ENCODE measurements at places on chromosomes 2 and 18. TPM values are rescaled to one million over a fixed set of nuclear protein-coding genes. Genes with fewer than 3 reads are reported as not detected.

DNA sequence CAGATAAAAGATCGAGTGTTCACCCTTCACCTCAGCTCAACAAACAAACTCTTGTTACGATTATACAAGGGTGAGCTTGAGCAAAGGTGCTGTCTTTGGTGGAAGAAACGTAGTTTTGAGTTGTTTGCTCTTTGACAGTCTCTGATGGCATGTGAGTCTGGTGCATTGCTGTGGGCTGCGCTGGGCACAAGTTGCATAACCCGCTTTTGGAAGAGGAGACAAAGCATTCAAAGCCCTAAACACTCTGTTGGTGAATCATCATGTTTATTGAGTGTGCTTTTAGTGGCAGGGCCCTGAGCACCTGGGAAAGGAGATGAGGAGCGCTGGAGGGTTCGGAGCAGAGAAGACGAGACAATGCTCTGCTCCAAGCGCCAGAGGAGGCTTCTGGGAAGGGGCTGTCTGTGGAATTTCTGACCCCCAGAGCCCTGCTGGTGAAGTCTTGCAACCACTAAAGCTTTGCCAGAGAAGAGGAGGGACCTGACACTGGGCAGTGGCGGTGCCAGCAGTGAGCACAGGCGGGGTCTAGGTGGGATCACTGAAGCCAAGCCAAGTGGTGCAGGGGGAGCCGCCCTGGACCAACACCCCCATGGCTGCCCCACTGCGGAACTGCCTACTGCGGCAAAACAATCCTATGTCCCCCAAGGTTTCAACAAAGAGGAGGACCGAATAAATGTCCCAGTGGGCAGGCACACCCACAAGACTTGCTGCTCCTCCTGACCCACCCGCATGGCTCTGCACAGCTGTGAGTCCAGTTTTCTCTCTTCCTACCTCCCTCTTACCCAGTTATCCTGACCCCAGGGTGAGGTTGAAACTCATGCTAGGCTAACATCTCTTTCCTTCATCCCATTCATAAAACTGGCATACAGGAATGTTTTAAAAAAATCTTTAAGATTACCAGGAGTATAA is 64.0 kb downstream of the TNFRSF11A start:
- no peaks in the 10 kb centered on the region for H3K4me1 ChIP-seq
- no peak for DNase-seq
- H3K36me3 ChIP-seq = no peaks in the 10 kb centered on the region
- H3K4me3 ChIP-seq = no peak overlapping the region
- peaks cover 9% of the 10 kb centered on the region for H3K27me3 ChIP-seq

GRCh38 chr18:27014841-27015240 is 149.3 kb upstream of the AQP4 start:
- DNase-seq = no peak
- H3K36me3 ChIP-seq = no peaks in the 10 kb centered on the region

TMEM200C gene
- total RNA-seq = 3.9 TPM

DNA sequence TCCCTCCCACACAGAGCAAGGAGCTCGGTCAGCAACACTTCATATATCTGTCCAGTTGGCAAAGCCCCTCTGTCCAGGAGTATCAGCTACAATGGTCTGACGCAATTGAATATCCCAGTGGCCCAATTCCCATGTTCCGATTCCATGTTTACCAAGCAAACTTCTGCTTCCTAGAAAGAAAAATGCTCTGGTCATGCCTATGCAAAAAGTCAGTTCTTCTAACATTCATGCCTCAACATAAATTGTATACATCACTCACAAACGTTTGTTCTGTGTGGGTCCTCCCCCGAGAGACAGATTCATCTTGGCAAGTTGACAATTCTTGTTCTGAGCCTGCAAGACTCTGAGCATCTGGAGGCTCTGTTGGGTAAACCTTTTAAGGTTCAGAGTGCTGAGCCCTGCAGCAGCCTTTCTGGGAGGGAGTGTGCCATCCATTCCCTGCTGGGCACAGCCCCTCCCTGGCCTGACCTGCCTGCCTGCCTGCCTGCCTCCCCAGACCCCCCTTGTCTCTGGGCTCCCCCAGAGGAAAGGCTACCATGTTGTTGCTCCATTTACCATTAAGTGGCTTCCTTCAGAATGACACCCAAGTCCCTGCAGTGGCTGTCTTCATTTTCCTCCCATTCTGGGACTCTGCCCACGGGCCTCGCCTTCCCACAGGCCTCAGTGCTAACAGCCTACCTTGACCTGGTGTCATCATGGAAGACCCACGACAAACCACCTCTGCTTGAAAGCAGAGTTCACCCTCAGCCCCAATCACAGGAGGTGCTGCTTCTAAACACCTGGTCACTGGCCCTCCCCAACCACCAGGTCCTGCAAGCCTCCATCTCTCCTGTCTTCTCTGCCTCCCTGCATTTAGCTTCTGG is 37.6 kb upstream of the TAF1B start:
- H3K4me3 ChIP-seq = no peak overlapping the region
- DNase-seq = no peak
- H3K27ac ChIP-seq = no peak overlapping the region

All from SJSA1 (cell line).